GM18507 (cell line): ENCODE measurements at places on chromosomes 2 and 18.

DNA sequence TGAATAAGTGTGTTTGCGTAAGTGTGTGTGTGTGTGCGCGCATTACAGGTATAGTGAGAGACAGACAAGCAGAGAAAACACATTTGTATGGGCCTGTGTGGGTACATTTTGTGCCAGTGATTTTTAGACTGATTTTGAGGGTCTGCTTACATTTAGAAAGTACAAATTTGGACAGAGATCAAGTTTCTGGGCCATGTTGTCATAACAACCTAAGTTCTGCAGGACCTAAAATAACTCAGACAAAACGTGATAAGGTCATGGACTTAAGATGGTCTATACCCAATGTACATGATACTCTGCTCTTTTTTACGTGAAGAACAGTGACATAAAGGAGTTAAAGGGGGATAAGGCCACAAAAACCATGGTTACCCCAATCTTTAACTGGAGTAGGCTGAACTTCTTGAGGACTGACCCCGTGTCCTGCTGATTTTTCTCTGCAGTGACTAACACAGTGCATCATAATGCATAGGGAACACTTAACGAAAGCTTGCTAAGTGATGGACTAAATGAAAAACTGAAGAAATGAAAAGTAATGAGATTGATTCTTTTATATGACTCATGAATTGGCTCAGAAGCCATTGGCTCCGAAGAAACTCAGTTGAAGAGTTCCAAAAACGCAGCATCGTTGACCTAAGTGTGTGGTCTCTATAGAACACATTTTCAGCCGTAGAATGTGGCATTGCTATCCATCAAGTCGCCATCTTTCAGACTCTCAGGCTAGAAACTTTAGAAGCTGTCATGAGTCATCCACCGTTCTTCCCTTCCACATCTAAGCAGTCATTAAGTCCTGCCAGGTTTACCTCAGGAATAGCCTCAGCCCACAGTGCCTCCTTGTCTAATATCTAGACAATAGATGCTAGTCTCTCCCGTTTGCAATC, 61.6 kb upstream of the NCOA1 start:
- no peak for DNase-seq

DNA sequence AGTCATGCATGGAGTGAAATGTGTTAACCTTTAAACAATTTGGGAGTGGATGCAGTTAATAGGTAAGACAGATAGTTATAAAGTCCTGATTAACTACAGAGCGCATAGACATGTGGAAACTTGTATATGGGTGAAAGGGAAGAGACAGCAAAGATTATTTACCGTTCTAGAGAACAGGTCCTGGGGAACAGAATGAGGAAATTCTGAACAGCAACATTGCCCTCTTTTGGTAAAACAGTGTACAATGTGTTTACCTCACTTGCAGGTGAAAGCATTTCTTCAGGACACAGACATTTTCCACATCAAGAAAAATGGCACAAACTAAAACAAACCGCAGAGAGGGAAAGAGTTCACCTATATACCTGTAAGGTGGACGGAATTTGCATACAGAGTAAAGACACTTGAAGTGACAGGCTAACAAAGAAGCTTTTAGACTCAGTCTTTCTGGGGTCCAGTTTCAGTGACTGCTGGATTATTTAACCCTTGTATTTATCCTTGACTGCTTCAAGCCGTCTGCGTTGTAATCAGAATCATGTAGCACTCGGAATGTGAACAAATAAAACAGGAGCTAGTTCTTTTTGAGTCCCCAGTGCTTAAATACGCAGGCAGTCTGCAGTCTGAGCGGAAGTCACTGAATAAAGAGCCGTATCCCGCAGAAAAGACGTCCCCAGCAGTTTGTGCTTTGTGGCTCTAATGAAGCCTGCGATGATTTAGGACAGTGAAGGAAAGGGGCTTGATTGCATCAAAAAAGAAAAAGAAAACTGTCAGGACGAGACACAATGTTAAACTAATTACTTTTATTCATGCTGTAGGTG, 364.8 kb upstream of the GALNT5 start:
- DNase-seq = no peak

DNA sequence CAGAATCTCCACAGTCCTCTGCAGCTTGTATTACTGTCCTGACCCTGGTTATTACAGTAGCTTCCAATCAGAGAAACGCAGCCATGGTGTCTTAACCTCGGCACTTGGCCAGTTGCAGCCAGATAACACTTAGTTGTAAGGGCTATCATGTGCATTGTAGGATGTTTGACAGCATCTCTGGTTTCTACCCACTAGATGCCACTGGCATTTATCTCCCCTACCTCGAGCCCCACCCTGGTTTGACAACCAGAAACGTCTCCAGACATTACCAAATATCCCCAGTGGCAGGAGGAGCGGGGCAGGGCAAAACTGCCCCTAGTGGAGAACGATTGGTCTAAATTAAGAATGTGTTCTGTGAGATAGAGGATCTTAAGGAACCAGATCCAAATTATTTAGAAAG, 13.1 kb downstream of the DSG2 start:
- DNase-seq = no peak

DNA sequence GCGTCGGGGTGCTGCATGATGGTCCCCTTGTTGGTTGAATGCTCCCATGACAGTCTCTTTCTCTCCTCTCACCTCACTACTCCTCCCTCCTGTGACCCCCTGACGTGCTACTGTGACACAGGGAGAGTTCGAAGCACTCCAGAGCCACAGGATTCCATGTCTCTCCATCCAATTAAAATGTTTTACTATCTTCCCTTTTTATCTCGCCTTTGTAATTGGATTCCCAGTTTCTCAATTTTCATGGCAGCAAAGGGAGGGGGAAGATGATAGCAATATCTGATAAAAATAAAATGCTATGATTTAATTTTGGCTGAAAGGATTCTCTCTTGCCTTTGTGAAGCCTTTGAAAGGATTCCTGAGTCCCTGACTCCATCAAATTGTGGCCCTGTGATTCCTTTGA, 271.9 kb upstream of the SLC14A2 start:
- DNase-seq = no peak

DNA sequence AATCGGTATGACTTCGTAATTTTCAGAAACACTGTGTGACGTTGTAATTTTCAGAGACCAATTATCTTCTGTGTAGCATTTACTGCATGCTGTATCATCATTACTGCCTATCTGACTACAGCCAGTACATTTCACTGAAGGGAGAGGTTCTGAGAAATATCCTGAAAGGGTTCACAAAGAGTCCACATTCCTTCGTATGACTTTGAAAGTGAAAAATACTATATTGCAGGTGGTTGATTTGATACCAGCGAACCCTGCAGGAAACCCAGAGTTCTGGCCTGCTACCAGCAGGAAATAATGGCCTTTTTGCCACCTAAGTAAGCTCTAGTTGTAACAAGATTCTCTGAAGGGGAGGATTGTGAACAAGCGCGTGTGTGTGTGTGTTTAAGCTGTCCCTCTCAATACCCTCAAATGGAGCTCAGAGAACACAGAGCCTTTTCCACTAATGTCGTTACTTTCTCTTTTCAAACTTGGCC, 155.5 kb downstream of the ARHGAP28 start:
- no peak for DNase-seq

- no peak for DNase-seq
Measured at GRCh38 chr2:230697676-230698075, 15.0 kb upstream of the CAB39 start.
